ENCODE measurements at places on chromosomes 7 and 10.

GRCh38 chr7:44762726-44763522, 14.3 kb downstream of the ZMIZ2 start:
- no peak for DNase-seq

- DNase-seq: no peak
Observed at GRCh38 chr7:38163671-38164070, 14.4 kb upstream of the STARD3NL start.

GRCh38 chr7:18330548-18330947, 165.0 kb upstream of the HDAC9 start:
- DNase-seq: no peak

DNA sequence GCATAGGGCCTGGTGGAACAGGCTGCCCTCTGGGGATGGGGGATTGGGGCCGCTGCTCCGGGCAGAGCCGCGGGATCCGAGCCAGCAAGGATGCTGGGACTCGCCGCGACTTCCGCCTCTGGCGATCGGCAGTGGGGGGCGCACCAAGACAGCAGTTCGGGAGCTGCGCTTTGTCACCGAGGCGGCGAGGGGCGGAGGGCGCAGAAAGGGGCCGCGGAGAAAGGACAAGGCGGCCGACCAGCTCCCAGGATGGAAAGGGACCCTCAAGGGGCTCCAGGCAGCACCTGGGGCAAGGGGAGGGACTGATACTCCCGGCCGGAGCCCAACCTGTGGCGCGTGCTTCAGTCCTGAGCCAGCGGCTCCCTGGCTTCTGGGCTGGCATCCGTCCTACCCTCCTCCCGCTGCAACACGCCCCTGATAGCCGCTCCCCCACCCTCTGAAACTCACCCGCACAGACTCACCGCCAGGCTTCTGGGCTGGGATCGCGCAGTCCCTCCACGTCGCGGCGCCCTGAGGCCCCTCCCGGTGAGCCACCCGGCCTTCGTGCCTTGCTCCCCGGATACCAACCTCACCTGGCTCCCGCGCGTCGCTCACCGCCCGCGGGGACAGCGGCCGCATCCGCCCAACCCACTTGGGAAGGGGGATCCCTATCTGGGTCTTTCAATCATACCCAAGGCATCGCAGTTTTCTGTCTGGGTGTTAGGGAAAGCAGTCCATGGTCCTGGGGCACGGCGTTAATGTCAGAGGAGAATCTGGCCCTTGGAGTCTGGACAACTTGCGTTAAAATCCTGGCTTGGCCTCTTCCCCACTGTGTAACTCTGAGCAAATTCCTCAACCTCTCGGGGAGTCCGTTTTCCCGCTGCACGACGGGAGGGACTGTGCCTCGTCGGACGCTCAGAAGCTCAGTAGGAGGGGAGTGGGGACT, 7.0 kb upstream of the EVX1 start:
- DNase-seq: peak; percentile 44

DNA sequence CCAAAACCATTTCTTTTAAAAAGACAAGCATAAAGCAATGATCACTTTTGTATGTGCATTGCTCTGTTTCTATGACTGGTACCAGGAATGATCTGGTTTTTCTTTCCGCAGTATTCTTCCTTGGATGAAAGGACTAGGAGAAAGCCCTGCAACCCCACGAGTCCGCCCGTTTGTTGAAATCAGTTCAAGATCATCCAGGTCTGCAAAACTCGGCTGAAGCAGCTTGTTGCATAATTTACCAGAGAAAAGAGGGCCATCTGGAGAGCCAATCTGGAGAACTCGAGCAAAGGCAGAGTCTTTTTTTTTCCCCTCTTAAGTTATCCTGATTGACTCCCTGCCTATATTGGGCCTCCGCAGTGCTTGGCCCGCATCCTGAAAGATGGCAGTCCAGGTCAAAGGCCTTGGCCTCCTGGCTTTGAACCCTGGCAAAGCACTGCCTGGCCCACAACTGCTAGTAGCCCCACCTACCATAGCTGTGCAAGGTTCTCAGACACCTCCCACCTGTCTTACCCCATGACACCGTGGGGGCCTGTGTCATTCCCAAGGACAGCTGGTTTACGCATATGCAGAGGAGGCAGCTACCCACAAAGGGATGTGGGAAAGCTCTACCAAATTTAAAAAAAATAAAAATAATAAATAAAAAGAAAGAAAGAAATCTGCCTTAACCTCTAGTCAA, 572.2 kb downstream of the INHBA start:
- DNase-seq: no peak

DNA sequence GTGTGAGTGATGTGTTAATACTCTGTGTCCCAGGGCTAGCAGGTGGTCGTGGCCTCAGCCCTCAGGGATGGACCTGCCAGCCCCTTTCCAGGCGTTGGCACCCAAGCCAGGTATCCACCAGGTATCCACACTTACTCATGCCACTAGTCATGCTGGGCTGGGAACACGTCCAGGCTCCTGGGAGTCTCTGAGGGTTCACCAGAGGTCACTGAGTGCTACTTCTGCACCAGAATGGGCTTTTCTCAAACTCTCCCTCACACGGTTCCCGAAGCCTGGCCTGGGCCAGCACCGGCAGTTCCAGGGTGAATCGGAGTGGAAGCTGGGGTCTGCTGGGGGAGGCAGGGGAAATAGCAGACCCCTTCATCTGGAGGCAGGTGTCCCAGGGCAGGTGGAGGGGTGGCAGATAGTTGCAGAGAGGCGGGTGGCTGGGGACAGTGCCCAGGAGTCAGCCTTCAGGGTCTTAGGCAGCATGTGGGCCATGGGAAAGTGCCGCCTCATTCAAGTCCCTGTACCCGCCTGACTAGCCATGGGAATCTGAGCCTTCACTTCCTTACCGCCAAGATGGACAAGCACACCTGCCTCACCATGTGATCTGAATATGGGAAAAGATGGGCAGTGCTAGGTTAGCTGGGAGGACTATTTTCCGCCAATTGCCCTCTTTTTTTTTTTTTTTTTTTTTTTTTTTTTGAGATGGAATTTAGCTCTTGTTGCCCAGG, 95.5 kb upstream of the GTF2I start:
- no peak for DNase-seq

DNA sequence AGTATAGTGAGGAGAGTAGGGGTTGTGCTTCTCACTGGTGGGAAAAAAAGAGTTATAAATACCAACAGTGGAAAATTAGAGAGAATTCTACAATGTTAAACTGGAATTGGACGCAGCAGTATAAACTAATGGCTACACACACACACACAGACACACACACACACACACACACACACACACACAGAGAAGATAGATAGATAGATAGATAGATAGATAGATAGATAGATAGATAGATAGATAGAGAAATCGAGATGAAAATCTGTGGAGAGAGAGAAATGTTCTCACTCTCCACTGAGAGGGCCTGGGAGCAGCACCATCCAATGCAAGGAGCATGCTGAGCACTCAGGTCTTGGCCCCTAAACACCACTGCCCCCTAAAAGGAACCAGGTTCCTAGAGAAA, 99.9 kb upstream of the LRRC4 start:
- DNase-seq: no peak

DNA sequence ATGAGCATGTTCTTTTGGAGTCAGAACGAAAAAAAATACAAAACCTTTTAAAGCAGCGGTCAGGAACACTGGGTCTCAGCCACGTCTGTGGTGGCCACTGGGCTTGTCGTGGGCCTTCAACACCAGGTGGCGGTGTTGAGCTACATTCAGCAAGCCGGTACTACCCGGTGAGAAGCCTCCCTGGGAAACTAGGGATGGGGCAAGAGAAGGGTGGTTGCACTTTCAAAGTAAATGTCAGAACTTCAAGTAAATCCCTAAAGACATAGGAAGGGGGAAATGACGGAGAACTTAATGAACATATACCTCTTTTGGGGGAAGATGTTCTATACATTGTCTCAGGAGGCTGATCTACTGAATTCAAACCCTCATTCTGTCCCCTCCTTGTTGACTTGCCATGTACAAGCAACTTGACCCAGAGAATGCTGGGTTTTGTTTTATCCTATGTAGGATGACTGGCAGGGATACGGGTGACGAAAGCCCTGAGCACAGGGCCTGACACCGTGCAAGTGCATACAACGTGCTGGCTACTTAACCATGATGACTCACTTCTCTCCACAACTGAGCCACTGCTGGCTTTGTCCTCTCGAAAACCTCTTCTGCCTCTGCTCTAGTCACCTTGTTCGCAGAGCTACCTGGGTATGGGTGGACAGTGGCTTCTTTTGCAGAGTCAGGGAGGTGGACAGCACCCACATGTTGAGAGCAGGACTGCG, 49.0 kb upstream of the BAMBI start:
- peak; percentile 82 for DNase-seq

Measured in stimulated activated CD4-positive, alpha-beta T cell treated with anti-CD3 and anti-CD28 coated beads, Interleukin-15, amount 100 ng/mL, for 24 hours (primary cell).